Spinal cord (tissue), 10 donors: ENCODE measurements at places on chromosomes 2 and 18. TPM values are rescaled to one million over a fixed set of nuclear protein-coding genes. Genes with fewer than 3 reads are reported as not detected.

Gene SP110
- polyA plus RNA-seq, result 13.7 TPM

Gene SPATA3
- not detected for polyA plus RNA-seq

Gene DYNAP
- not detected for polyA plus RNA-seq

Gene KCNG2
- 2.2 TPM for polyA plus RNA-seq

Gene MLPH
- polyA plus RNA-seq, result 13.6 TPM

Gene ICOS
- not detected for polyA plus RNA-seq

Gene ONECUT2
- 2.3 TPM for polyA plus RNA-seq

Gene B4GALT6
- 54.6 TPM for polyA plus RNA-seq

Gene CD8B
- 3.5 TPM for polyA plus RNA-seq
